Activated naive CD4-positive, alpha-beta T cell treated with anti-CD3 and anti-CD28 coated beads, Interleukin-2, amount 50 U/mL, for 72 hours (primary cell): ENCODE measurements at places on chromosomes 1 and 21. TPM values are rescaled to one million over a fixed set of nuclear protein-coding genes. Genes with fewer than 3 reads are reported as not detected.

- no peak for DNase-seq
Measured at GRCh38 chr1:41493117-41493536, 8.6 kb upstream of the EDN2 start.

GRCh38 chr1:159282118-159282517, 20.0 kb upstream of the FCER1A start:
- no peak for DNase-seq

DNA sequence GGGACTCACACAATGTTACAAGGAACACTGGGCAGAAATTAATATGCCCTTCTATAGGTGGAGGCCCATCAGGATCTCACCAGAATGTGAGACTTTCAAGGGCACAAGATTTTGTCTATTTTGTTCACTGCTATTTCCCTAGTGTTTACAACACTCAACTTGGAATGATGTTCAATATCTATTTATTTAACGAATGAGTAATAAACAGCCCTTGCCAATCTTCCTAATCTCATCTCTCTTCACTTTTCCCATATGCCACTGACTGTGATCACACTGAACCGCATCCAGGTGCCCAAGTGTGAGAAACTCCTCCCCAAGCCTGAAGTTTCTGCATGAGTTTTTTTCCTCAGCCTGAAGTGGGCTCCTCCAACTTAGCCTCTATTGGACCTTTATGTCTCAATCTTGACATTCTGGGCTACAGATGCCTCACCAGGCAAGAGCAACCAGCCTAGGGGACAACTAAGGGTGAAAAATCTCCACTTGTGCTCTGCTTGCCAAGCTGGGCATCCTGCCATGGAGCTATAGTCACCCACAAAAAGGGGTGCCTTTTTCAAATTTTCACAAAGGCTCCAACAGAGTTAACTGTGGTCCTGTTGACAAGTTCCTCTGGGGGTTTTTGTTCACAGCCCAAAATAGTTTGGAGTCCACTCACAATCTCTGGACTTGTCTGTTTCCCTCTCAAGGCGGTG, 105.6 kb downstream of the PLPP3 start:
- DNase-seq = no peak

DNA sequence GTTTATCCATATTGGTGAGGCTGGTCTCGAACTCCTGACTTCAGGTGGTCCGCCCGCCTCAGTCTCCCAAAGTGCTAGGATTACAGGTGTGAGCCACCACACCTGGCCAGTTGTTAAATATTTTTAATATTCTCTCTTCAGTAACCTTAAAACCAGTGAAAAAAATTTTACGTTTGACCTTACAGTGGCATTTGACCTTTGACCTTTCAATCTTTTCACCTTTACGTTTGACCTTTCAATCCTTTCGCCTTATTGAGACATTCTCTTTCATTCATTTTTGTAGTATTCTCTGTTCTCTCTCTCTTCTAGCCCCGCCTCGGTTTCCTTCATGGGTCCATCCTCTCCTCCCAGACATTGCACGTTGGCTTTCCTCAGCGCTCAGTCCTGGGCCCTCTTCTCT, 277.9 kb downstream of the DNM3 start:
- no peak for DNase-seq

DNA sequence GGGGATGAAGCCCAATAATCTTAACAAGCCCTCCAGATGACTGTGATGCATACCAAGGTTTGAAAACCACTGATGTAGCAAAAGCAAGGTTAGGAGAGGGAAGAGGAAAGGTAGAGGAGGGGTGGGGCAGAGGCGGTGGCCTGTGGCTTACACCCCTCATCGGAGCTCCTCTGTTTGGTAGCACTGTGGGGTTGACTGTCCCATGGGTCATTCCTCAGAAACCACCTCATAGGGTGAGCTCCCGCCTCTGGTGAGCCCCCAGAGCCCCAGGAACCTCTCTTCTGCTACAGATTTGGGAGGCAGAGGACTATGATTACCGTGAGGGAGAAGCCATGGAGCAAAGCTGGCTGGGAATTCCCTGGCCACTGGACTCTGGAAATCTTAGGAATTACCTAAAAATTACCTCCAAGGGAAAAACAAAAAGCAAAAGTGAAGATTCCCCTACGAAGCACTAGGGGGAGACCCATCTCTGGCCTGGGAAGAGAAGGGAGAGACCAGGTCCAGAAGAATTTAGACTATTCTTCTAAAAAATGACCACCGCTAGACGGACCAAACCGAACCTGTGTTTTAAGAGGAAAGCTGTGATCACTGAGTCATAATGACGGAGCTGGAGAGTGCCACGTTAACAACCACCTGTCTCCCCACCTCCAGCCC, 1.5 kb upstream of the RASSF5 start:
- DNase-seq = no peak

GRCh38 chr1:80214888-80215540, 1208.5 kb upstream of the ADGRL4 start:
- no peak for DNase-seq

DNA sequence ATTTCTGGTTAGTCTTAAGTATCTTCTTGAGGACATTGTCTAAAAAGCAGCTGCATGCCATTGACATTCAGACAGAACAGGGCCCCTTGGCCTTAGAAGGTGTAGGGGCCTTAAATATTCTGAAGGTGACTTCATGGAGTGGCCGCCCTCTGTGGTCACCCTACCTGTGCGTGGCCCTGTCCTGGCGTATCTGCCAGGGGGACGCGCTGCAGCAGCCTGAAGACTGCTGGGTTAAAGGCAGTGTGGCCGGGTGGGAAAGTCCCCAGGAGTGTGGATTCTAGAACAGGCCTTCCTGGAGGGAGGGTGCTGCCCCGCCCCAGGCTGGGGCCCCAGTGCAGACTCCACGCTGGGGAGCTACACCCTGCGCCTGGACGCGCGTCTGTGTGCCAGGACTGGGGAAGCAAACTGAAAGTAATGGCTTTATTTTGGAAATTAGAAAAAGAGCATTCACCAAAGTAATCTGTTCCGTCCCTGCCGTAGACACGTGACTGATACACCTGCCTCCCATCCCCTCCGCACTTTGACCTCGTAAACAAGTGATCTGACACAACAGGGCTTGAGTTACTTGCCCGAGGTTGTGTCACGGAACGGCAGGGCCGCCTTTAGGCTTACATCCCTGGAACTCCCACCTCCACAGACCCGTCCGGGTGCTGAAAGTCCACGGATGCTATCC, 1.8 kb downstream of the AGPAT3 start:
- DNase-seq = peak; percentile 61

DNA sequence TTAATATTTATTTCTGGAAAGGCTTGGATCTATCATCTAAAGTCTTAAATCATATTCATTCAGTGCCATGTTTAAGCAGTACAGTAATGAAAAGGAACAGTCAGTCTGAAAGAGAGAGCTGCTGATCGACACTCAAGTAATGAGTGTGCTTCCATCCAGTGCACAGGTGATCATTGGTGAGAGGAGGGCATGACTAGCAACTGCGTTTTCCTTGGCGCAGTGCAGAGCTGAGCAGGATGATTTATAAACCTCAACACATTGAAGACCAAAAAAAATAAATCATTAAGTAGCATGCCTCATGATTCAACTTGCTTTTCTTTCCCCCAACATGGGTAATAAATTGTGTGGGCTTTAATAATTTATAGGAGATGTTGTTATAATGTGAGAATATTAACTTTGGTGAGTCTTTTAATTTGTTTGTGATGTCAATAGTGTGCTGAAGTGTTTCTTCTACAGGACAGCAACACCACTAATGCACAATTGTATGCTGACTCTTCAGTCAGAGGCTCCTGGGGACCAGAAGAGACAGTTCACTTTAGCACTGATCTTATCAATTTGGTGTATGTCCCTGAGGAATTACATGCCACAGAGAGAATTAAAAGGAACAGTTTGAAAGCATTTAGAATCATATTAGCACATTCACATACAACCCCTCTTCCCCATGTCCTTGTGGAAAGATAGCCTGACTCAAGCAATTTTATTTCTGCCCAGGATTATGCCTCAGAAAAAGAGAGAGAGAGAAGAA, 199.7 kb upstream of the ADGRL2 start:
- DNase-seq = no peak

DNA sequence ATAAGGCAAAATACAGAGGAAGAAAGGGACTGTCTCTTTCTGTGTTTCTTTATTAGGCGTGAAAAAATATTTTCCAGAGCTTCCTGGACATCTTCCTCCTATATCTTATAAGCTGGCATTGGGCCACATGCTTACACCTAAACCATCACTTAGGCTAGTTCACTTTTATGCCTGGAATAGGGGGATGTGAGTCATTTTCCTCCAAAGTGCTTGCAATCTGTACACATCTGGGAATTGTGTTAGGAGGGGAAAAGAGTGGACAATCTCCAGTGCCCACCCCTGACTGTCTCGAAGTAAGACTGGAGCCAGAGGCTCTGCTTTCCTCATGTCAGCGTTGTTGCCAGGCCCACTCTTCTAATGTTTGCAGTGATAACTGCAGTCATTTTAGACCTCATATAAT, 29.9 kb downstream of the GIPC2 start:
- DNase-seq = no peak

GRCh38 chr21:15421947-15422346, 307.8 kb upstream of the USP25 start:
- DNase-seq = no peak

- peak; percentile 86 for DNase-seq
Measured at GRCh38 chr1:66335859-66336640, 197.9 kb upstream of the SGIP1 start.

- DNase-seq = no peak
Measured at GRCh38 chr21:26491663-26492062, 81.4 kb downstream of the CYYR1 start.

- no peak for DNase-seq
Measured at GRCh38 chr21:44255511-44255981, 6.2 kb downstream of the DNMT3L start.

GRCh38 chr21:45796003-45796402, 152.5 kb downstream of the PCBP3 start:
- no peak for DNase-seq

- no peak for DNase-seq
Measured at GRCh38 chr21:42141643-42142042, 70.5 kb downstream of the UMODL1 start.

GRCh38 chr1:24391882-24392603, 21.5 kb downstream of the STPG1 start:
- DNase-seq = peak; percentile 60

DNA sequence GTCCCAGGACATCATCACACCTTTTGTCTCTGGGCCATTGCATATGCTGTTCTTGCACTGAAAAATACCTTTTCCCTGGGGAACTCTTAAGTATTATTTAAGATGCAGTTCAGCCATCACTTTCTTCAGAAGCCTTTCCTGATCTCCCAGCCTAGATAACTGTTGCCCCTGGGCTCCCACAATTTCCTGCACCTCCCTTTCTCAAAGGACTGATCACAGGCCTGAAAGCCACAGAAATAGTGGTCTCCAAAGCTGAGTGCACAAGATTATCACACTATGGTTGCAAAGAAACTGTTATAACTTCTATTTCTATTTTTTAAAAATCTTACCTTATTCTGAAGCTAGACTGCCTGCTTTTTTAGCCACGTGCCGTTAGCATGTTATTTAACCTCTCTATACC, 2.8 kb upstream of the ZSCAN20 start:
- DNase-seq = no peak

DNA sequence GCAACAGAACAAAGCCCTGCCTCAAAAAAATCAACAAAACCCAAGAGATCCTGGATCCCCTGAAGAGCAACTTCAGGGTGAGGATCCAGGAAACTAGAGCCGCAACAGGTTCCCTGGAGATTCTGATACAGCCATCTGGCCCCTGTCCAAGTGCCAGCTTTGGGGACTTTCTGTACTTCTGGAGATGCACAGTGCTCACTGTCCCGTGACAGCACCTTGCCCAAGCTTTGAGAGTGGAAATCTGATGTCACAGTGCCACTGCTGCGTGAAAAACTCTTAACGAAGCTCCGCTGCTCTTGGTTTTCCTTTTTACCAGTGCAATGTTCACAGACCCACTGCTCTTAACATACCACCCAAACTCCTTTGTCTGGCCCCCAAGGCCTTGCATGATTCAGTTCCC, 26.3 kb downstream of the STK40 start:
- no peak for DNase-seq

- no peak for DNase-seq
Measured at GRCh38 chr1:40532844-40533424, 1.5 kb downstream of the ZNF684 start.

DNA sequence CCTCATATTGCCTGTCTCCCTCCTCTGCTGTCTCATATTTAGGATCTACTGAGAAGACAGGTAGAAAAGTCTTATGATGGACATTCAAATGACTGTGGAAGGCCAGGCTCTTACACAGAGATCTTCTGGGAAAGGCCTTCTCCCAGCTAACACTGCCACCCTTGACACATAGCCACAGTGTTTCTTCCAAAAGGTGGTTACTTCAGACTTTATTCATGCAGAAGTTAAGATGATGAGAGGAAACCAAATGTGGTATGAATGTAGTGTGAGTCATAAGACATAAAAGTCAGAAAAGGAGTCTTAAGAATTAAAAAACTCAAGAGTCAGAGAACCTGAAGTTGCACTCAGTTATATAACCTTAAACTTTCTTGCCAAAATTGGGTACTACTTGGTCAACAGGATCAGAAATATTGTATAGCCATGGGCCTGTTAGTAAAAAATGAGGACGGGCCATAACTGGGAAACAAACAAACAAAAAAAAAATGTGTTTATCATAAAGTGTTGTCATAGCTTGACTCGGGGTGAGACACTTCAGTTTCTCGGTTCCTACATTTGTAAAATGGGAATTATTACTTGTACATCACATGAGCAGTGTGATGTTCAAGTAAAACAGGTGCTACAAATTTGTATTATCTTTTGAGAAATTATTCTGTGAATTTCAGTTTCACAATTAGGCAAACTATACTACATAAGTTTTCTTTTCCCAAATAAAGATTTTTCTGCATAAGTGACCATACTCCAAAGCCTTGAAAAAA, 1.2 kb upstream of the DENND1B start:
- DNase-seq = peak; percentile 42

DNA sequence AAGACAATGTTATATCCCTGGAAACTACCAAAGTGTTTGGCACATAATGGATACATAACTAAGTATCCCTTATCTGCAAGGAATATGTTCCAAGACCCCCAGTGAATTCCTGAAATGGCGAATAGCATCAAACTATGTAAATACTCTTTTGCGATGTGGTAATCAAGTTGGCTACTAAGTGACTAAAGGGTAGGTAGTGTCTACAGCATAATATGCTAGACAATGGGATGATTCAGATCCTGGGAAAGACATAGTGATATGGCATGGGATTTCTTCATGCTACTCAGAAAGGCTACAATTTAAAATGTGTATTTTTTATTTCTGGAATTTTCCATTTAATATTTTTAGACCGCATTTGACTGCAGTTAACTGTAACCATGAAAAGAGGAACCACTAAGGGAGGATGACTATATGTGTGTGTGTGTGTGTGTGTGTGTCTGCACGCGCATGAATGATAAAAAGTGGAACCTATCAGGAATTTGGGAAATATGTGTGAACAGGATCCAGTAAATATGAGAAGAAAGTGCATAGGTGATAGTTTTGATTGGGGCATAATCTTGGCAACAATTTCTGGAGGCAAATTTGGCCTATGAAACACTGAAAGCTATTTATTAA, 1899.9 kb downstream of the NCAM2 start:
- DNase-seq = no peak

GRCh38 chr1:41758500-41758899, 160.2 kb downstream of the HIVEP3 start:
- no peak for DNase-seq

- DNase-seq = no peak
Measured at GRCh38 chr1:193070386-193070753, 11.0 kb downstream of the RO60 start.

- DNase-seq = no peak
Measured at GRCh38 chr1:113320972-113321680, 69.2 kb upstream of the MAGI3 start.

The SPRR2E gene
- not detected for total RNA-seq

The FMOD gene
- total RNA-seq = 0.68 TPM

The KAZN gene
- total RNA-seq = 1.1 TPM

The TAF1A gene
- 14.7 TPM for total RNA-seq

The C1orf94 gene
- total RNA-seq = not detected

The TNN gene
- not detected for total RNA-seq

The CFAP410 gene
- total RNA-seq = 17.3 TPM

The GOLT1A gene
- not detected for total RNA-seq
